ENCODE measurements at places on chromosomes 4 and X. TPM values are rescaled to one million over a fixed set of nuclear protein-coding genes. Genes with fewer than 3 reads are reported as not detected.

GRCh38 chr4:75834772-75835154 lies 67.5 kb downstream of the PPEF2 start:
- no peaks in the 10 kb centered on the region for H3K4me1 ChIP-seq
- H3K27me3 ChIP-seq: no peaks in the 10 kb centered on the region
- no peak overlapping the region for H3K27ac ChIP-seq

GRCh38 chr4:36997727-36998126 lies 246.8 kb upstream of the NWD2 start:
- no peak overlapping the region for H3K27ac ChIP-seq
- H3K36me3 ChIP-seq: no peaks in the 10 kb centered on the region
- H3K4me3 ChIP-seq: no peak overlapping the region
- no peaks in the 10 kb centered on the region for H3K4me1 ChIP-seq
- no peak for DNase-seq

GRCh38 chr4:186630128-186630527 lies 74.8 kb upstream of the MTNR1A start:
- H3K36me3 ChIP-seq: peaks cover 55% of the 10 kb centered on the region
- H3K4me1 ChIP-seq: peaks cover 3% of the 10 kb centered on the region
- no peaks in the 10 kb centered on the region for H3K27me3 ChIP-seq
- H3K4me3 ChIP-seq: no peak overlapping the region

- DNase-seq: no peak
- H3K4me3 ChIP-seq: no peak overlapping the region
- H3K27me3 ChIP-seq: no peaks in the 10 kb centered on the region
- H3K27ac ChIP-seq: no peak overlapping the region
These were observed 121.5 kb downstream of the REELD1 start for GRCh38 chr4:146335763-146336409.

Gene P2RY4
- total RNA-seq: not detected

- no peaks in the 10 kb centered on the region for H3K27me3 ChIP-seq
- no peak overlapping the region for H3K4me3 ChIP-seq
- no peaks in the 10 kb centered on the region for H3K36me3 ChIP-seq
- H3K4me1 ChIP-seq: peaks cover 4% of the 10 kb centered on the region
These were observed 43.6 kb downstream of the TMEM131L start for GRCh38 chr4:153509724-153510123.

Data from IMR-90 (cell line).